ENCODE measurements at places on chromosomes 11 and 22. TPM values are rescaled to one million over a fixed set of nuclear protein-coding genes. Genes with fewer than 3 reads are reported as not detected.

GRCh38 chr11:14644226-14645014 is 816 bp downstream of the PDE3B start:
- DNase-seq: peak; percentile 71

- no peak for DNase-seq
These were observed 279.9 kb upstream of the B3GAT1 start for GRCh38 chr11:134691985-134692384.

DNA sequence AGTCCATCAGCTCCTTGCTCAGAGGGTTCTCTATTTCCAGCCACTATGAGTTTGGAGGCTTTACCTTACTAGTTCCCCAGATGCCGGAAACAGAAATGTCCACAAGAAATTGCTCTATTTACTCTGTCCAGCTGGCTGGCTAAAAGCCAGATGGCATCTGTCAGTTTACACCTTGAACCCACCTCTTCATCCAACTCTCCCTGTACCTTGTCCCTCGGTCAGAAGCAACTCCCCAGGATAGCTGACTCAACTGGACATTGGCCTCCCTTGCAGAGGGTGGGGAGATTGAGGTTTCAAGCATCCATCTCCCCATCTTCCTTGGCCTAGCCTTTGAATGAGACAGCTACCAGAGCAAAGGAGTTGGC is 1.7 kb downstream of the C2CD2L start:
- DNase-seq: no peak

DNA sequence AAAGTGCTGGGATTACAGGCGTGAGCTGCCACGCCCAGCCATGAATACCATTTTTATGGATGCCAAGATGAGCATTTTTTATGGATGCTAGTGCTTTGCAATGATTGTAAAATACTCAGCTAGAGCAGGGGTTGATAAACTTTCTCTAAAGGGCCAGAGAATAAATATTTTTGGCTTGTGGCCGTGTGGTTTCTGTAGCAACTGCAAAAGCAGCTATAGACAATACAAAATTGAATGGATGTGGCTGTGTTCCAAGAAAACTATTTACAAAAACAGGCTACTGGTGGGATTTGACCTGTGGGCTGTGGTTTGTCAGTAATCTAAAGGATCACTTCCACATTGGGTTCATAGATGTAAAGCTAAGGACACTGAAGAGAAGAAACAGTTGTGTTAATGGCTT is 56.0 kb downstream of the COMMD9 start:
- DNase-seq: no peak

DNA sequence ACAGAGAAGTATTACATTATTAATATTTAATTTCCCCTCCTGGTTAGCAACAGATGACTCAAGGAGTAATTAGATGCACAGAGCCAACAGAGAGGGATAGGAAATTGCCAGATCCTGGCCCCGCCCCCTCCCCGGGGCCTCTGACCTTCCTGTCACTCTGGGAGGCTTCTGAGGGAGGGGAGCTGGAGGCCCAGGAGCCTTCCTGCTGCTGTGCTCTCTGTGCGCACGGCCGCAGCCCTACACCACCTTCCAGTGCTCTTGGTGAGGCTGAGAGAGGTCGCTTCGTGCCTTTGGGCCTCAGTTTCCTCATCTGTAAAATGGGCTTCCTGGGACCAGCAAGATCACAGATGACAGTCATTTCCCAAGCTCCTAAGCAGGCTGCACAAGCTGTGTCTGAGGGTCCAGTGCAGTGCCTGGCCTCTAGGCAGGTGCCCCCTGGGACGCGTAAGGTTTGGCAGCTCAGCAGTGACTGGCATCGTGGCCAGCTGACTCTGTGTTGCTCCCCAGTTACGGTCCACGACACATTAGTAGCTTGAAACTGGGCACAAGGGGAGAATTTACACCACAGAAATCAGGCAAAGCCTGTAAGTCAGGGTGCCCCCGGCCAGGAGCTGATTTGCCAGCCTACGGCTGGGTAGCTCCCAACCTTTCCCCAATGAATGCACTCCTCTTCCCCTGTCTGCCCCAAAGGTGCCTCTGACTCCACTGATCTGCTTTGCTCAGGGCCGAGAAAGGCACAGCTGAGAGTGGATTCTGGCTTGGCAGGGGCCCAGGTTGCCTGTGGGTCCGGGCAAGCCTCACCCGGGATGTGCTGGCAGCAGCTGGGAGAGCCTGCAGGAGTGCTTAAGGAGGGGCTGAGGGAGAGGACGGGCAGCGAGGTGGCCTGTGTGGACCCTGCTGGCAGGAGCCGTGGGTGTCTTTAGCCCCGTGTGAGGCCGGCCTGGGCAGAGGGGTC is 2.3 kb downstream of the ADORA2A start:
- DNase-seq: no peak

The DGCR6 gene
- 3.8 TPM for total RNA-seq
